Bronchial epithelial cell (primary cell): ENCODE measurements at places on chromosomes 2 and 18. TPM values are rescaled to one million over a fixed set of nuclear protein-coding genes. Genes with fewer than 3 reads are reported as not detected.

DNA sequence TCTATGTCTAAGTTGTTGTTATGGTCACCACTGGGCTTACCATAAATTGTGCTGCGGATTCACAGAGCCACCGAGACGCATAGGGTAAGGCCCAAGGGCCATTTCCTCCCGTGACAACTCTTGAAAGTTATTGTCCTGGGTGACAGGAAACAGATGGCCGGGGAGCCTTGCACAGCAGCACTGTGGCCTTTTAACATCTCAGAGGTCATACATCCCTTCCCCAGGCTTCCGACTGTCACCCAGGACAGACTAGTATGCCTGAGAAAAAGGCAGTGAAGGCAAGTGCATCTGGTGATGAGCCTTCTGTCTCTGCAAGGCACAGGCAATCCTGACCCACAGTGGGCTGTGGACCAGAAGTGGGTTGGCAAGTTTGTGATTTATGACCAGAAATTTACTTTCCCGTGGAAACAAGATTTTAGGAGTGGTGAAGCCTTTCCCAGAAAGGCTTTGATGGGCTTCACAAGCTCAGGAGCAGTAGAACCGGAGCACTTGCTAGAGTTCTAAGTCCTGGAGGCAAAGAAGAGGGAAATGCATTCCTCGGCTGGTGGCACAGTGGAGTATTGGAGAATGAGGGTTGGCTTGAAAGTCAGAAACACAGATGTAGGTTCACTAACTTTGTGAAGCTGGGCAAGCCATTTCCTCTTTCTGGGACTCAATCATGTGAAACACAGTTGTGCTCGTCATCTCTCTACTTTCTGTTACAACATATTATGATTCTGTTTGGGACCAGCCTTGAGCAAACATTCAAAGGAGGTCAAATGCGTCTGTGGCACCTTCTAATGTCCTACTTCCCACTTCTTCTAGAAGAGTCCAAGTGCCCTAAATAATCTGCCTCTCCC, 2.0 kb upstream of the CAPN14 start:
- DNase-seq, result no peak

The ALLC gene
- not detected in 2 replicates for total RNA-seq

The OXER1 gene
- not detected in 2 replicates for total RNA-seq

GRCh38 chr18:39909706-39910105, 2045.3 kb upstream of the PIK3C3 start:
- peak; percentile 36 for DNase-seq

DNA sequence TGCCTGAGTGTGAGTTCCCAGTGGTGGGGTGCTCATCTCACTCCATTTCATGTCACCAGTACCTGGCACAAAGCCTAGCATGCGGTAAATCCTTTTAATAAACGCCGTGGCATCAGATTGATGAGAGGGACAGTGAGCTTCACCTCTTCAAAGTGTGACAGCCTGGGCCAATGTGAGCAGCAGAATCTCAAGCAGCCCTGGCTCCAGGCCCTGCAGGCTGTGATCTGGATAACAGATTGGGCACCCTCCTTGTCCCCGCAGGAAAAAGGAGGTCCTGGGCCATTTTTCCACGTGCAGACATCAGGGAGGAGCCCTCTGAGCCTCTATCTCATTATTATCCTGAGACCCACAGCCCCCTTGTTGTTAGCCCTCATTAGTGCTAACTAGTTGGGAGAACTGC, 34.8 kb downstream of the TET3 start:
- DNase-seq, result no peak

- peak; percentile 45 for DNase-seq
Measured at GRCh38 chr2:48127612-48128191, 221.4 kb upstream of the FBXO11 start.

DNA sequence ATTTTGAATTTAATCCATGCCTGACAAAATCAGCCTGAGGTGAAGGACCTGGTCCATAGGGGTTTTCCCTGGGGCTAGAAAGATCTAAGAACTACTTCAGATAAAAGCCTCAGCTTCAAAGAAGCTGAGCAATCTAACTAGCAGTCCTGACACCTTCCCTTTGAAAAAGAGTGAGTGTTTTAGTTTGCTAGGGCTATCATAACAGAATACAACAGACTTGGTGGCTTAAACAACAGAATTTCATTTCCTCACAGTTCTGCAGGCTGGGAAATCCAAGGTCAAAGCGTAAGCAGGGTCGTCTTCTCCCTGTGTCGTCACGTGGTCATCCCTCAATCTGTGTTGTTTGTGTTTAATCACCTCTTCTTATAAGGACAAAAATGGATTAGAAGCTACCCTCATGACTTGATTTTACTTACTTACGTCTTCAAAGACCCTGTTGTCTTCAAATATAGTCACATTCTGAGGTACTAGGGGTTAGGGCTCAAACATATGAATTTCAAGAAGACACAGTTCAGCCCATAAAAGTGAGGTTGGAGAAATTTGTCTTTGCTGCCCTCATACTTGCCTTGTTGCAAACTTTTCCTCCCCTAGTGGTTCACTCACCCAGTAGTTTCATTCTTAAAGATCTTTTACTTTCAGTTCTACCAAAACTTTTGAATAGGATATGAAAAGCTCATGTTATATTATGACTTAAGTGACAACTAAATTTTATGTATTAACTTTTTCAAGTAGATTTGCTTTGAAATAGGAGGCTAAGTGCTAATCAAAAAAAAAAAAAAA, 673.8 kb downstream of the ARHGAP15 start:
- no peak for DNase-seq
